Diencephalon (tissue), 1 donor: ENCODE measurements at places on chromosomes 2 and 18. TPM values are rescaled to one million over a fixed set of nuclear protein-coding genes. Genes with fewer than 3 reads are reported as not detected.

ALPP gene
- total RNA-seq = not detected

COL6A3 gene
- 14.1 TPM for total RNA-seq

HEATR5B gene
- 93.2 TPM for total RNA-seq

PRKCE gene
- total RNA-seq = 52.1 TPM

DNAH7 gene
- 21.7 TPM for total RNA-seq

IL1RN gene
- not detected for total RNA-seq

CPO gene
- not detected for total RNA-seq

LIMS2 gene
- 4.4 TPM for total RNA-seq

POTEC gene
- total RNA-seq = 0.46 TPM
